ENCODE measurements at places on chromosomes 11 and 22. TPM values are rescaled to one million over a fixed set of nuclear protein-coding genes. Genes with fewer than 3 reads are reported as not detected.

SLC22A6 gene
- not detected for total RNA-seq

CCDC87 gene
- 0.76 TPM for total RNA-seq

OR5B17 gene
- total RNA-seq: not detected

KCNE3 gene
- 1.2 TPM for total RNA-seq

SOX10 gene
- total RNA-seq: not detected

SRRD gene
- total RNA-seq: 20.1 TPM

HSPB2 gene
- 1.7 TPM for total RNA-seq

NDUFC2 gene
- 117 TPM for total RNA-seq

TPBGL gene
- not detected for total RNA-seq

ROBO4 gene
- 0.26 TPM for total RNA-seq

MYBPC3 gene
- not detected for total RNA-seq

All from articular chondrocyte of knee joint (primary cell).